ENCODE measurements at places on chromosomes 2 and 18. TPM values are rescaled to one million over a fixed set of nuclear protein-coding genes. Genes with fewer than 3 reads are reported as not detected.

SERPINB5 gene
- polyA plus RNA-seq = 3.5 TPM

AFF3 gene
- not detected for polyA plus RNA-seq

KIF5C gene
- polyA plus RNA-seq = 0.22 TPM

DNA sequence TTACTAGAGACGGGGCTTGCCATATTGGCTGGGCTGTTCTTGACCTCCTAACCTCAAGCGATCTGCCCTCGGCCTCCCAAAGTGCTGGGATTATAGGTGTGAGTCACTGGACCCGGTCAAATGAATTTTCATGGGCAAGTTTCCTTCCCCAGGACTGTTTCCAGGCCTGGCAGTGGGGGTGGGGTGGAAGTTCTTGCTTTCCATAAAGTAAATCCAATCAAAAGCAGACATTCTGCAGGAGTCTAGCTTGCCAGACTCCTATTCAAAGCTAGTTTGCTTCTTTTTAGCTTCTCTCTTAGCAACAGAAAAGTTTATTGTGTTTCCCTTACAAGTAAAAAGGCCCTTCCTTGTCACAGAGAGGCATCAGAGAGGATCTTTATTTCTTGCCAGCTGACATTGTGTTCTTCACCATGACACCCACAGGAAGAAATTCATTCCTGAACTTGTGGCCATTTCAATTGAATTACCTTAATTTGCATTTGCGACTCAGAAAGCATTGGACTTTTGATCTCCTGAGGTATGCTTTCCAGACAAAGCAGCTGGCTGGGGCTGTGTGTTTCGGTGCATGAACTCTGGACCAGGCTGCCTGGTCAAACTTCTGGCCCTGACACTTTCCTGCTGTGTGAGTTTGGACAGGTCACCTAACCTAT is 37.9 kb downstream of the LYPD1 start:
- peak; percentile 77 for DNase-seq

GRCh38 chr2:127014630-127015029 is 92.3 kb downstream of the BIN1 start:
- no peak for DNase-seq
